ENCODE measurements at places on chromosomes 3 and 15.

DNA sequence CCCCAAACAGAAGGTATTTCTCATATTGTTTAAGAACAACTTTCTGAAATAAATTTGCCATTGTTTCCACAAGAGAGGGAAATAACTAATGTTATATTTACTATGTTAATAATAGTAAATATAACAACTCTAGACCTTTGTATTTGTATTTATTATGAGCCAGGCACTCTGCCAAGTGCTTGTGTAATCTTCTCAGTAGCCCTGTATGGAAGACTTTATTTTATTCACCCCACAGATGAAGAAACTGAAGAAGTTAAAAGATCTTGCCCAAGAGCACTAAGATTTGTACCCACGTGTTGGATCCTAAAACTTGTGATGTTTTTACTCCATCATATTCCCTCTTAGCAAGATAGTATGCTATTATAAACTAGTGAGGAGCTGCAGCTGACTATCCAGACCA lies 12.0 kb upstream of the GNB4 start:
- no peak for DNase-seq

GRCh38 chr3:39267631-39268548 lies 11.9 kb downstream of the CX3CR1 start:
- DNase-seq = peak; percentile 44

DNA sequence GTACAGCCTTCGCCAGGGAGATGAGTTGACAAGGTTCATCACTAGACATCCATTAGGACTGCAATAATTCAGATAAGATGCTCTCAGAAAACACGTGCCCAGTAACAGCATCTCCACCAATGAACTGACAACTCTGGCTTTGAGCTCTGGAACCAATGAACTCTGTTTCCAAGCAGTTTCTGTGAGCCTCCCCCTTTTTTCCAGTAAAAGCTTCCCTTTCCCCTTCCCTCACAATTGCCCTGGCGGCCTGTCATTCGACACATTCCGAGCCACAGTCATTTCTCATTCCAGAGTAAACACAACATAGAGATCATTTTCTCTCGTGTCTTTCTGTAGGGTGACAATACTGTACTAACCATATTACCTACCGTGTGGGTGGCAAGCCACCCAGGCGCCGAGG lies 3.6 kb downstream of the PLA2G4D start:
- no peak for DNase-seq

DNA sequence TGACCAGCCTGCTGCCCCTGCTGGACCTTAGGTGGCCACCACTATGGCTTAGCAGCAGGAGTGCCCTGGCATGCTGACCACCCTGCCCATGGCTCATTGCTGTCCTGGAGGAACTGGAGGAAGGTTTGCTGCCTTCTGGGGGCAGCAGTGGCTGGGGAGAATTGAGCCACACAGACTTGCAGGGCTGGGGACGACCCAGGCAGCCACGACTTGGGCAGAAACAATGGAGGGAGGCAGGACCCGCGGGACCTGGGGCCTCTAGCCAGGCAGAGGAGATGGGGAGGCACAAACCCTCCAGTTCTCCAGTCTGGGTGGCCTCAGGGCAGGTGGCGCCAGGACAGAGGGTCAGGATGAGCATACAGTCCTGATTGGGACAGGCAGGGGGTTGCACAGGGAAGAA lies 32.8 kb downstream of the ADAMTS7 start:
- DNase-seq = no peak

- DNase-seq = no peak
These were observed 201.6 kb upstream of the GOLGA6L4 start for GRCh38 chr15:84033793-84034553.

- DNase-seq = no peak
These were observed 403.6 kb downstream of the TIGIT start for GRCh38 chr3:114697401-114697800.

DNA sequence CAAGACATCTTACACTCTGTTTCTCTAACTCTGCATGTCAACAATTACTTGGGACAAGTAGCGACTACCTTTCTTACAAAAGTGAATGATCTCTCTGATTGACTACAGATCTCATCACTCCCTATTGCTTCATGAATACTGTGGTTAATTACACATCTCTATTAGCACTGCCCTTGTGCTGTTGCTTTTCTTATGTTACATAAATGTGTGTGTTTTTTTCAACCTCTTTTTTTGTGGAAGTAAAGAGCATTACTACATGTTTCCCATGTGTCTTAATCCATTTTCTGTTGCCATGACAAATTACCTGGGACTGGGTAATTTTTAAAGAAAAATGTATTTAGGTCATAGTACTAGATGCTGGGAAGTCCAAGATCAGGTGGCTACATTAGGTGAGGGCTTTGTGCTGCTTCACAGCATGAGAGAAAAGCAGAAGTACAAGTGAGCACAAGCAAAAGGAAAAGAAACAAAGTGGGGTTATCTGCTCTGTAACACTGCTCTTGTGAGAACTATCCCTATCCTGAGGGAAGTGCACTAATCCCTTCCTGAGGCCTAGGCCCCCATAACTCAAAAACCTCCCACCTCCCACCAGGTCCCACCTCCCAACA lies 298.2 kb upstream of the SATB1 start:
- no peak for DNase-seq

- no peak for DNase-seq
These were observed 9.5 kb downstream of the TMEM44 start for GRCh38 chr3:194623449-194624290.

DNA sequence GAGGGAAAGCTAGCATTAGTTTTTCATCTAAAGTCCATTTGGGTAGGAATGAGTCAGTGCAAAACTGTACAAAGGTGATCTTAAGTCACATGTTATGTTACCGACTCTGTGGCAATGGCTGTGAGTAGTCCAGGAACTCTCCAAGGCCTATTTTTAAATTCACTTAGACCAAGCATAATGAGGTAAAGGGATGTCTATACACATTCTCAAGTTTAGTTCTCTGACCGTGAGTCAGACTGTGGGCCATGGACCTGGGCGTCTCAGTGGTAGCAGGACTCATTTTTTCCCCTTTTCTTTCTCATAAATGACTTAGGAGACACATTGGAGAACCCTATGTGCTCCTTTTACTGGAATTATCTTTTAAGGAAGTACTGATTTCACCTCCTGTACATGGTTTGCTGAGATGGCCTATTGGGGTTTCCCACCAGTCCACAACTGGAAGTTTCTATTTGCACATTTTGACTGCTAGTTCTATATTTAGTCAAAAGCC lies 488.7 kb upstream of the TPRG1 start:
- DNase-seq = no peak

GRCh38 chr15:67177752-67178151 lies 76.7 kb downstream of the AAGAB start:
- DNase-seq = no peak

- no peak for DNase-seq
These were observed 18.7 kb downstream of the ANKRD28 start for GRCh38 chr3:15779111-15779510.

- DNase-seq = no peak
These were observed 439.9 kb upstream of the TGFBR2 start for GRCh38 chr3:30166535-30166934.

- DNase-seq = no peak
These were observed 88.7 kb upstream of the POMGNT2 start for GRCh38 chr3:43194490-43195114.

- no peak for DNase-seq
These were observed 51.7 kb downstream of the CNTN3 start for GRCh38 chr3:74562558-74563269.

DNA sequence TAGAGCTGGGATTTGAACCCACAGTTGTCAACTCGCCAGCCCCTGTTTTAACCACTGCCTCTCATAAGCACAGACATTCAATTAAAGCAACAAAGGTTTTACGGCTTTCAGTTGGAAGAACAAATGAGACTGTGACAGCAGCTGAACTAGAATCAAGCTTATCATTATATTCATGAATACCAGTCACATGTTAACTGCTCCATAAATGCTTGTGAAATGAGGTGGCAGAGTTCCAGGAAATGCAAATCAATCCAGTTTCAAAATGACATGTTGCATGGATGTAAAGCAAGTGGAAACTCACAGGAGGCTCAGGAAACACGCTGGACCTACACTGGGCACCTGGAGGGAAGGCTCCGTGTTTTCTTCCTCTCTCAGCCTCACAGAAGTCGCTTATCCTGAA lies 3.9 kb downstream of the GP5 start:
- no peak for DNase-seq

GRCh38 chr3:29642393-29643033 lies 361.6 kb downstream of the RBMS3 start:
- no peak for DNase-seq

- DNase-seq = no peak
These were observed 68.3 kb upstream of the NEO1 start for GRCh38 chr15:72983801-72984545.

DNA sequence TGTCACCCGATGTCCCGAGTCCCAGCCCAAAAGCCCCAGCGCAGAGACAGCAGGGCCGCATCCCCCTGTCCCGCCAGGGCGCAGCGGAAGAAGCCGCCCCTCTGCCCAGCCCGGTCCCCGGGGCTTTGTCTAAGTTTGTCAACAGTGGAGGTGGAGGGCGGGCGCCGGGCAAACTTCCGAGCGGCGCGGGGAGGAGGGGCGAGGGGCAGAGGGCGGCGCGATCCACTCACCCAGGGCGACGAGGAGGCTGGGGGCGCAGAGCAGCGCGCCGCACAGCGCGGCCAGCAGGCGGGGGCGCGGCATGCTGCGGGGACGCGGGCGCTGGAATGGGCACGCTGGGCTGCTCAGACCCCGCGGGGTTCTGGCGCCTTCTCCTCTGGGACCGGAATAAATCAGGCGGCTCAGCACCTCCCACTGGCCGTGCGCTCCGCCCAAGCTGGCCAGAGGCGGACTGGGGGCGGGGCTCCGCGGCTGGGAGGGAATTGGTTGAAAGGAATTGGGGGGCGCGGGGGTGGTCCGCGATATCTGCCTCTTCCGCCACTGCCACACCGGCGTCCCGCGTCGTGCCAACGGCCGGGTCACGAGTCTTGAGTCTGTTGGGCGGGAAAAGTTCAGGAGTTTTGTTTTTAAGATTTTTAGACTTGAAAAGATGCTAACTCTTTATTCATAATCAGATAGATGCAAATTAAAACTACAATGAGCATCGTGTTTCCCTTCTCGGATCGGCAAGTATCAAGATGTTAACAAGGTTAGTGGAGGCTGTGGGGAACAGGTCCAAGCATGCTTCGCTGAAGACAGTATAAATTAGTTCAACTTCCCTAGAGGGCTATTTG lies at the start of gene MFGE8:
Gene MFGE8 (minus strand): TSS at position 363 of the 833 bp plus-strand sequence. CDS start 60 bp downstream, at position 303.
- peak; percentile 55 for DNase-seq

DNA sequence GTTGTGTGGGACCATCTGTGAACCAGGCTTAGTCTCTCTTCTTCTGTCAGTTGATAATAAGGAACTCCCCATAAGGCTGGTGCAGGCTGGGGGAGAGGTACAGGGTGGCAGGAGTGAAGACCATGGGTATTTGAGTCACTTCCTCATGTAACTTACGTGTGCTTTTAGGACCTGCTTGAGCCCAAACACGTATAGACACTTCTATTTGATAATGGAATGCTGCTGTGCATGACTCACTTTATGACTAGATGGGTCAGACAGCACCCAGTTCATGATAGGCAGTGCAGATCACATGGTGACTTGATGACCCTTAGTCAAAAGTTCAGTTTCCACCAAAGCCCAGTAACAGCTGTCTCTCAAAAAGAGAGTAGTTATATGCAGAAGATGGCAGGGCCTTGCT lies 490.9 kb downstream of the ZBBX start:
- no peak for DNase-seq

GRCh38 chr3:191020730-191021396 lies 158.4 kb upstream of the GMNC start:
- no peak for DNase-seq

DNA sequence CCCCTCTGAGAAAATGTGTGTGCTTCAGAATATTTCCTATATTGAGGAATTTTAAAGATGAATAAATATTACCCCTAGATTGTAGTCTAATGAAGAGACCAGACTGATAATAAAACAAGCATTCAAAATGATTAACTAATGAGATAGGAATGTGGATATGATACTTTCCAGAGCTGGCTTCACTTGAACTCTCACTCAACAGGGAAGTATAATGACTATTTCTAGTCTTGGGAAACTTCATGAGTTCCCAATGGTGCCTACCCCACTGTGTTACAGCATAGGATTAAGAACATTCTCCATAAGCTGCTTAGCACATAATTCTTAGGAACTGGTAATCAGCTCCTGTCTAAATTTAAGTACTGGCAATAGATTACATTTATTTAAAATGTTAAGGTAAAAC lies 261.5 kb upstream of the ZNF385D start:
- no peak for DNase-seq

DNA sequence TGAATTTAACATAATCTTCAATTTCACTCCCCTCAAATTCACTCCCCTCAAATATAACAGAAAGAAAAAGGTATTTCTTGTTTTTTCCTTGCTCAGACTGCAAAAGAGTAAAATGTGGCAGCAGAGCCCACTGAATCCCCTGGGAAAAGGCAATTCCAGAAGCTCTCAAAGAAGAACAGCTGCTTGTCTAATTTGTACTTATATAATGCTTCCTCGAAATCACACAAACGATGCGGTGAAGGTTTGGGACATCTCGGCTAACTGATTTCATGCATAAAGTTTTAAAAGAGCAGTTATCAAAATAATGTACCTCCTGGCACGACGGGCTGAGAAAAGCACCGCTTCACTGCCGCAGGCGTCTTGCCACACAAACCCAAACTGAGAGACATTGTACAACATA lies 10.7 kb downstream of the BDH1 start:
- DNase-seq = no peak

GRCh38 chr3:136694321-136694720 lies 57.9 kb downstream of the STAG1 start:
- no peak for DNase-seq

DNA sequence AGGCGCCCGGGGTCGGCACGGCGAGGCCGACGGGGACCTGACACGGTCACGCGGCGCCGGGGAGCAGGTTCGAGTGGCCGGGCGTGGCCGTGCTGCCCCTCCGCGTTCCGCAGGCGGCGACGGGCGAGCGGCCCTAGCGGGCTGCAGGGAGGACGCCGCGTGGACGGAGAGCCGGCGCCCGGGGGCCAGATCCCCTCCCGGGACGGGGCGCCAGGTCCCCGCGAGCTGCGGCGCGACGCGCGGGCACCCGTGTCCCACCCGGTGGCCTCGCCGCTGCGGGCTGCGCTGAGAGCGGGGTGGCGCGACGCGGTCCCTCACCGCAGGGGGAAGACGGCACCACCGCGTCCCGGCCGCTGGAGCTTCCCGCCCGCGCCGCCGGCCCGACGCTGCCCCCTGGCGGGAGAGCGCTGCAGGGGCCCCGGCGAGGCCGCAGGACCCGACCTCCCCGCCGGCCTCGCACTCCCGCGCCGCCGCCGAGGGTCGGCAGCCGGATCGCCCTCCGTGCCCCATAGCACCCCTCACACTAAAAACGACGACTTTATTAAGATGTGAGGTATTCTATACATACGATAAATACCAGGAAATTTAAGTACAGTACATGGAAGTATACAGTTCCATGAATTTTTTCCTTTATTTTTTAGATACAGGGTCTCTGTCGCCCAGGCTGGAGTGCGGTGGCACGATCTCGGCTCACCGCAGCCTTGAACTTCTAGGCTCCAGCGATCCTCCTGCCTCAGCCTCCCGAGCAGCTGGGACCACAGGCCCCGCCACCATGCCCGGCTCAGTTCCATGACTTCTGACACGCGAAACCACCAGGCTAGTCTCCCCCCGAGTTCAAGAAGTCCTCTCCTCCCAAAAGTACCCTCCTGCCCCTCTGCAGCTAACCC lies 1.3 kb upstream of the PIGZ start:
- peak; percentile 63 for DNase-seq

GRCh38 chr3:119148493-119149180 lies 2.7 kb downstream of the TEX55 start:
- no peak for DNase-seq

All from T-helper 17 cell (primary cell).